A549 treated with dexamethasone at 1 μM for 4 hours (cell line): ENCODE measurements at places on chromosomes 13 and 19. TPM values are rescaled to one million over a fixed set of nuclear protein-coding genes. Genes with fewer than 3 reads are reported as not detected.

RFXAP gene
- total RNA-seq, result 0.58 to 1.0 TPM (median 0.77 TPM) in 5 replicates

DMKN gene
- total RNA-seq, result 31.6 to 41.1 TPM (median 36.7 TPM) in 5 replicates

MEDAG gene
- total RNA-seq, result 0.11 to 0.32 TPM (median 0.19 TPM) in 5 replicates

SPACA4 gene
- total RNA-seq, result 0.08 to 0.11 TPM in 2 of 5 replicates, not detected in the others

SYT5 gene
- 1.4 to 3.7 TPM (median 2.6 TPM) in 5 replicates for total RNA-seq

FXYD3 gene
- total RNA-seq, result 0.33 to 0.67 TPM (median 0.42 TPM) in 5 replicates

CGB3 gene
- total RNA-seq, result not detected in 5 replicates

RASL11A gene
- 3.1 to 6.8 TPM (median 4.9 TPM) in 5 replicates for total RNA-seq

IL17D gene
- total RNA-seq, result 1.1 to 1.3 TPM (median 1.1 TPM) in 5 replicates

TBC1D4 gene
- total RNA-seq, result 11.5 to 16.7 TPM (median 14.8 TPM) in 5 replicates

PALM3 gene
- total RNA-seq, result 1.5 to 2.1 TPM (median 1.9 TPM) in 5 replicates

ZNF577 gene
- total RNA-seq, result 0.06 to 0.13 TPM (median 0.09 TPM) in 4 of 5 replicates, not detected in the other

SPTBN4 gene
- 0.41 to 0.73 TPM (median 0.66 TPM) in 5 replicates for total RNA-seq
